ENCODE measurements at places on chromosomes 11 and 22.

DNA sequence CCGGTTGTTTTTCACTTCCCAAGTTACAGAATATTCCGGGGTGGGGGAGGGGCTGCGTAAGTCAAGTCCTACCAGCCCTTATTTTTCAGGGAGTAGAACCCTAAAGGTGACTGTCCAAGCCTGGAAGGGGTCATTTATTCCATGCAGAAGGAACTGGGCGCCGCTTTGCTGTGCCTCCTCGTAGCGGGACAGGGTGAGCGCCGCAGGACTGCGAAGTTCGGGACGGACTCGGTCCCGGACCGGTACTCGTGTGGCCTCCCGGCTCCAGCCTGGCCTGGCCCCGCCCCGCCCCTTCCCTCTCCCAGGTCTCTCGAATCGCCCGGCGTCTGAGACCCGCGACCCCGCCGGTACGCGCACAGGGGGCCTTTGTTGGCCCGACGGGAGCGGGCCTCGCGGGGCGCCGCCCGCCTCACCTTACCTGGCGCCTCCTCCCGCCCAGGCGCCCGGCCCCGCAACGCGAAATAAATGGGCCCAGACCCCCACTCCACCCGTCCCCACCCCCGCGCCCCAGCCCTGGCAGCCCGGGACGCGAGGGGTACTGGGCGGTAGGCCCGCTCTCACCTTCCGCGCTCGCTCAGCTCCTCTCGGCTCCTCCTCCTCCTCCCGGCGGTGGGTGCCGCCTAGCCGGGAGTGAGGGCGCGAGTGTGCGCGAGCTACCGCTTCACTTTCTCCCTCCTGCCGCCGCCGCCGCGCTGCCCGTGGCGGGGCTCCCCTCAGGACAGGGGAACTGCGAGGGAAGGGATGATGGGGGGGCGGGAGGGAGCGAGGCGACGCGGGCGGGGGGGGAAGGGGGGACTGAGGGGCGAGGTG, 698 bp downstream of the PAK1 start:
- DNase-seq: peak; percentile 8

GRCh38 chr11:103936059-103936458, 100.4 kb upstream of the DDI1 start:
- no peak for DNase-seq

DNA sequence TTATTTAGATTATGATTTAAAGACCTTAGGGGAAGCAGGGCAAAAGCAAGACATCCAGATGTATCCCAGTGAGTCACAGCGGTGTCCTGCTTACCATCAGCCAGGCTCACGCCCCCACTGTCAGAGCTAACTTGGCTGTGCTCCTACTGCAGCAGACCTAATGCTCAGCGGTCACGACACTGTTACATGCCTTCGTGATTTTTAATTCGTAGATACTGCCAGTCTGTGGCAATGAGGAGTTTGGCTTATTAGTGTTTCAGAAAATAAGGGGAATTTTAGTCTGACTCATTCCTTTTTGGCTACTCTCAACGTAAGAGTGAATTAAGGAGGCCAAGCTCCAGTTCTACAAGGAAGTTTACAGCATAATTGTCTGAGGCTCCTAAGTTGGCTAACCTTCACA, 22.7 kb downstream of the EFCAB6 start:
- DNase-seq: no peak

- DNase-seq: no peak
These were observed 27.3 kb downstream of the SCGB1A1 start for GRCh38 chr11:62446091-62446490.

GRCh38 chr11:18633256-18634139, 644 bp downstream of the SPTY2D1 start:
- no peak for DNase-seq

GRCh38 chr11:127470306-127470884, 469.8 kb upstream of the KIRREL3 start:
- no peak for DNase-seq

- no peak for DNase-seq
These were observed 57.8 kb downstream of the NXPE1 start for GRCh38 chr11:114501901-114502300.

Measured in MV-4-11 (cell line).